EH (cell line): ENCODE measurements at places on chromosomes 3 and 15.

DNA sequence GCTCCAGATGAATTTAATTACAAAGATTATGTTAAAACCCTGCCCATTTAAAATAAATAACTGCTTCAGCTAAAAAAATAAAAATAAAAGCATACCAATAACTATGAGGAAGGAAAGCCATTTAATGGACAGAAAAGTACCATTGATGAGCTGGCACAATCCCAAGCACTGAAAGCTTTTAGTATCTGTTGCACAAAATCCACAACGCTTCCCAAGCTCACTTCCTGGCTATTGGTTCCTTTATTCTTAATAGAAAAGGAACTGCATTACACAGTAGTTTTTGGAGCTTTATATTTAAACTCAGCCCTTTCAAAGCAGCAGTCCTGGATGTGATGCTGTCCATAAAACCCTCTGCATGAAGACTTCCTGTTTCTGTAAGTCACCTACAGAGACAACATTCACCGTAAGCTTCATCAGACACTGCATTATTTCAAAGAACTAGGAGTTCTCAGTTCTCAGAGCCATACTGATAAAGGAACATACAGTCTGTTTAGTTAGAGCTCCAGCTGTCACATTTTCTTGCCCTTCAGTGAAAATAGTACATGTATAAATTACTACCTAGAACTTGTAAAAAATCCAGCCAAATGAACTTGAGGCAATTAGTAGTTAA lies 81.5 kb downstream of the CSNK1G1 start:
- no peak for DNase-seq

- no peak for DNase-seq
These were observed 391.6 kb upstream of the PROK2 start for GRCh38 chr3:72176537-72177041.

GRCh38 chr3:197746801-197747237 lies 2.9 kb upstream of the FYTTD1 start:
- DNase-seq, result no peak

GRCh38 chr3:71497367-71497897 lies 86.1 kb downstream of the FOXP1 start:
- no peak for DNase-seq

DNA sequence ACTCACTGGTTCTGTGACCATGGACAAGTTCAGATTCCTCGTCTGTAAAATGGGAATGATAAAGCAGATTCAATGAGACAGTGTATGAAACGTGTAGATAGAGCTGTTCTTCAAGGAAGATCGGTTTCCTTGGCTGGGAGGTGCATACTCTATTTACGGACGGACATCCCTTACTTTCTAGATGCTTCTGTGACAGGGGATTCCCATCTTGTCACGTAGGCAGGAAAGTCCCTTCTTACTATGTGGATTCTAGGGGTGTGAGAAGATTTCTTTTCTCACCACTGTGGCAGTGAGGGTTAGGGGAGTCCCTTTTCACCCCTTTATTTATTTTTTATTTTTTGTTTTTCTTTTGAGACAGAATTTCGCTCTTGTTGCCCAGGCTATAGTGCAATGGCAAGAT lies 180.9 kb upstream of the TBL1XR1 start:
- DNase-seq, result no peak

GRCh38 chr15:89899295-89899945 lies 5.6 kb upstream of the AP3S2 start:
- no peak for DNase-seq

- peak; percentile 50 for DNase-seq
These were observed 246.4 kb downstream of the ALCAM start for GRCh38 chr3:105613120-105613519.

GRCh38 chr3:126704494-126705214 lies 614 bp downstream of the CHCHD6 start:
- peak; percentile 19 for DNase-seq

DNA sequence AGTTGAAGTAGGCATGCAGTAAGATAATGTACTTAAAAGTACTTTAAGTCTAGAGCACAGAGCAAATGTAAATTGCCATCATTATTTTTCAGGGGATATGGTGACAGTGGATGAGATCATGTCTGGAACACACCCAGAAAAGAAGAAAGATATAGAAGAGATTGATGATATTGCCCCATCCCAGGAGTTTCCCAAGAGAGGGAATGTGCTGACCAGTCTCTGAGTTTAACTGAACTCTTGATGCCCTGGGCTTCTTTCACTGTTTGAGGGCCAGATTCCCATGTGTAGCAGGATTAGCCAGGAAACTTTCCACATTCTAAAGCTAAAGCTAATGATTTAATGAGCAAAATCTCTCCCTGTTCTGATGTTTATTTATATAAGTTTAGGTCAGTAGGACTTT lies 366.8 kb upstream of the UMPS start:
- peak; percentile 96 for DNase-seq
